ENCODE measurements at places on chromosomes 1 and 21. TPM values are rescaled to one million over a fixed set of nuclear protein-coding genes. Genes with fewer than 3 reads are reported as not detected.

S100A9 gene
- 0.95 TPM for total RNA-seq

SLFNL1 gene
- 1.0 TPM for total RNA-seq

DNA sequence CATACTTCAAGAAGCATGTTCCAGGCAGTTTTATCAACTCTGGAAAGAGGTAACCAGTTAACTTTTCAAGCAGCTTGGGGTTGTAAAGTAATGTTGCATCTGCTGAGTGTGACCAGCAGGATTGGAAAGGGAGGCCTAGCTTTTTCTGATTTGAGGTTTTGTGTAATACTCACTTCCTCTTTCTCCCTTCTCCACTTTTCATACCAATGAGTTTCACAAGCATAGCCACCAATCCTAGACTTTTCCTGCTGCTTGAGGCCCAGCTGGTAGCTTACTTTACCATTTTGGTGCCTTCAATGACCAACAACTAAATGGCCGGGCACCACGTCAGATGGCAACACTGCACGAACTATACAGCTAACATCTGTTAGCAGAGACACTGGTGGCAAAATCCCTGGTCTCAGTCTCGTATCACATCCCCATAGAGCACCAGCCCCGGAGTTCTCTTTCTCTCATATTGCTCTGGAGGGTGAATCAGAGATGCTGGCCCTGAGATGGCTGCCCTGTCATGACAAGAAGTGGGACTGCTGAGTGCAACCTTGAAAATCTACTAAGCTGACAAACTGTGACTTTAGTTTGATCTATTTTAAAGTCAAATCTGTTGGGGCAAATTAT is 14.8 kb upstream of the GPR88 start:
- DNase-seq = no peak
- H3K4me1 ChIP-seq = no peaks in the 10 kb centered on the region
- H3K27ac ChIP-seq = no peak overlapping the region
- no peaks in the 10 kb centered on the region for H3K27me3 ChIP-seq

GRCh38 chr1:2250721-2251281 is 22.7 kb downstream of the SKI start:
- H3K4me1 ChIP-seq = peaks cover 37% of the 10 kb centered on the region
- no peak for DNase-seq
- no peak overlapping the region for H3K4me3 ChIP-seq
- H3K27ac ChIP-seq = no peak overlapping the region
- no peaks in the 10 kb centered on the region for H3K27me3 ChIP-seq

GRCh38 chr1:212430955-212431394 is 1.7 kb upstream of the NENF start:
- H3K27me3 ChIP-seq = no peaks in the 10 kb centered on the region
- H3K36me3 ChIP-seq = peaks cover 2% of the 10 kb centered on the region
- H3K4me1 ChIP-seq = peaks cover 20% of the 10 kb centered on the region
- peak overlapping the region; percentile 32 for H3K4me3 ChIP-seq
- DNase-seq = no peak

KCNT2 gene
- total RNA-seq = 26.1 TPM

CHIA gene
- not detected for total RNA-seq

MX1 gene
- total RNA-seq = 2.6 TPM

DNA sequence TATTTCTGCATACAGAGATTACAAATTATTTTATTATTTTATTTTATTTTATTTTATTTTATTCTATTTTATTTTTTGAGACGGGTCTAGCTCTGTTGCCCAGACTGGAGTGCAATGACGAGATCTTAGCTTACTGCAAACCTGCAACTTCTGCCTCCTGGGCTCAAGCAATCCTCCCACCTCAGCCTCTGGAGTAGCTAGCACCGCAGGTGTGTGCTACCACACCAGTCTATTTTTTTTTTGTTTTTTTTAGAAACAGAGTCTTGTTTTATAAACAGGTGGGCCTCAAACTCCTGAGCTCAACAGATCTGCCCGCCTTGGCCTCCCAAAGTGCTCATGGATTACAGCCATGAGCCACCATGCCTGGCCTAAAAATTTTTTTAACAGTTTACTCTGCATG is 88.1 kb downstream of the PCP4 start:
- no peak overlapping the region for H3K4me3 ChIP-seq
- peaks cover 23% of the 10 kb centered on the region for H3K27me3 ChIP-seq
- peaks cover under 1% of the 10 kb centered on the region for H3K36me3 ChIP-seq
- no peak for DNase-seq
- no peak overlapping the region for H3K27ac ChIP-seq

NR5A2 gene
- total RNA-seq = 23.2 TPM

RNU1-4 gene
- 3,957 TPM for total RNA-seq

- H3K27me3 ChIP-seq = peaks cover 9% of the 10 kb centered on the region
- peaks cover 14% of the 10 kb centered on the region for H3K4me1 ChIP-seq
- no peaks in the 10 kb centered on the region for H3K36me3 ChIP-seq
These were observed 251.6 kb downstream of the KIF26B start for GRCh38 chr1:245406426-245406825.

GRCh38 chr1:54859700-54860391 is 27.1 kb downstream of the DHCR24 start:
- no peak overlapping the region for H3K4me3 ChIP-seq
- peaks cover 24% of the 10 kb centered on the region for H3K4me1 ChIP-seq
- DNase-seq = no peak
- H3K36me3 ChIP-seq = peaks cover 56% of the 10 kb centered on the region

- no peak for DNase-seq
- no peak overlapping the region for H3K4me3 ChIP-seq
- peaks cover 20% of the 10 kb centered on the region for H3K27me3 ChIP-seq
- no peaks in the 10 kb centered on the region for H3K36me3 ChIP-seq
These were observed 95.5 kb downstream of the DMRTB1 start for GRCh38 chr1:53554592-53555305.

DNA sequence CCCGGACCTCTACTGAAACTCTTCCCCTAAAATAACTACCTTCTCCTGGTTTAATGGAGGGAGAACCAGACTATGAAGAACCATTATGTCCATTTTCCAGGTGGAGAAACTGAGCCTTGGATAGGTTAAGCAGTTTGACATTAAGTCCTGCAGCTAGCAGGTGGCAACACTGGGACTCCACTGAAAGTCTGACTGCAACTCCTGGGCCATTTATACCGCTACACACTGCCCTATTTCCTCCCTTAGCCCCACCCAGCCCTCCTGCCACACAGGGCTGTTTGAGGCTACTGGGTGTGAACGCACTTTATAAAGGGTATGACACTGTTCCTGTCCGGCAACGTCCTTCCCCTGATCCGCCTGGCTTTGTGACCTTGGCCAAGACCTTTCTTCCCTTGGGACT is 511 bp upstream of the INPP5B start:
- H3K27ac ChIP-seq = no peak overlapping the region
- H3K4me1 ChIP-seq = peaks cover 8% of the 10 kb centered on the region
- no peak for DNase-seq
- peak overlapping the region; percentile 96 for H3K4me3 ChIP-seq
- peaks cover 3% of the 10 kb centered on the region for H3K36me3 ChIP-seq
- no peaks in the 10 kb centered on the region for H3K27me3 ChIP-seq

- H3K27me3 ChIP-seq = peaks cover 39% of the 10 kb centered on the region
- peaks cover 4% of the 10 kb centered on the region for H3K4me1 ChIP-seq
- DNase-seq = no peak
These were observed 13.2 kb upstream of the SLC2A1 start for GRCh38 chr1:42971841-42972291.

DNA sequence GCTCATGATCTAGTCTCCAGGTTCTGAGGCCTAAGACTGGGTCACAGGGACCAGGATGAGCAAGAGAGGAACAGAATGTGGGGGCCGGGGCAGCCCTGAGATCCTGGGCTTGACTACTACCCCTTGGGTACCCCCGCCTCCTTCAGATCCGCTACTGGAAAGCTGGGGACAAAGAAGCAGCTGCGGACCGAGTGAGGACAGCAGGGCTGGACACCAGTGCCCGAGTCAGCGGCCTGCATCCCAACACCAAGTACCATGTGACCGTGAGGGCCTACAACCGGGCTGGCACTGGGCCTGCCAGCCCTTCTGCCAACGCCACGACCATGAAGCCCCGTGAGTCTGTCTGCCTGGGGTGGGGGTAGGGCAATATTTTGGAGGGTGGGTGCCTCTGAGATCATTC is 12.5 kb downstream of the TMEM81 start:
- DNase-seq = no peak
- no peaks in the 10 kb centered on the region for H3K27me3 ChIP-seq
- H3K27ac ChIP-seq = no peak overlapping the region
- no peaks in the 10 kb centered on the region for H3K36me3 ChIP-seq

- no peak overlapping the region for H3K27ac ChIP-seq
- H3K4me3 ChIP-seq = no peak overlapping the region
- no peaks in the 10 kb centered on the region for H3K27me3 ChIP-seq
- H3K36me3 ChIP-seq = peaks cover 17% of the 10 kb centered on the region
These were observed 50.9 kb downstream of the CNST start for GRCh38 chr1:246617156-246617555.

SOX13 gene
- 58.2 TPM for total RNA-seq

GRCh38 chr1:58829866-58830265 is 46.0 kb upstream of the JUN start:
- peaks cover 1% of the 10 kb centered on the region for H3K4me1 ChIP-seq
- peaks cover 8% of the 10 kb centered on the region for H3K36me3 ChIP-seq
- no peak overlapping the region for H3K27ac ChIP-seq
- H3K4me3 ChIP-seq = no peak overlapping the region
- peaks cover 6% of the 10 kb centered on the region for H3K27me3 ChIP-seq

Data from progenitor cell of endocrine pancreas (in vitro differentiated cells).